ENCODE measurements at places on chromosomes 3 and 15.

DNA sequence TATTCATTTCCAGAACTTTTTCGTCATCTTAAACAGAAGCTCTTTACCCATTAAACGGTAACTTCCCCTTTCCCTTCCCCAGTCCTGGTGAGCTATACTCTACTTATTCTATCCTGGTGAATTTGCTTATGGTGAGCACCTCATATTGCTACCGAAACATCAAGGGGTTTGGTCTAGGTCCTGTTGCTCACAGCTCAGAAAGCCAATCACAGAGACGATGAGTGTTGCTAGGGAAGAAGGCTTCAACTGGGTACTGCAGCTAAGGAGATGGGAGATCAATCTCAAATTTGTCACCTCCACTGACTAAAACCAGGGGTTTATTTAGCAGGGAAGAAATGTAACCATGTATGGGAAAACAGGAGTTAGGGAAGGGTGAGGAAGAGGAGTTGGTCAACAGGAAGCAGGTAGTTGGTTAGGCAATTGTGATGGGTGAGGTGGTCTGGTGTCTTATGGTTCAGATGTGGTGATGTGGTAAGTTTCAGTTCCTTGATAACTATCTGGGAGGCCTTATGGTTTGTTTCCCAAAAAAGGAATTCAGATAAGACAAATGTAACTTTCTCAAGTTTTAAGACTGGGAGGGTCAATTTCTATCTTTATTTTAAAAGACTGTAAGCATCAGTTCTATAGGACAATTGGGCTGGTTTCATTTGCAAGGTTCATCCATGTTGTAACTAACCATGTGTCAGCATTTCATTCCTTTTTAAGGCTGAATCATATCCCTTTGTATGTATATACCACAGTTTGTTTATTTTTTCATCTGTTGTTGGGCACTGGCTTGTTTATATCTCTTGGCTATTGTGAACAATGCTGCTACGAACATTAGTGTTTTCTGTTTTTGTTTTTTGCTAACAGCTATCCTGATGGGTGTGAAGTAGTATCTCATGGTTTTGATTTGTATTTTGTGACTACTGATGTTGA, 24.3 kb downstream of the ARHGAP11B start:
- no peak for DNase-seq

GRCh38 chr15:94584833-94585244, 353.5 kb downstream of the MCTP2 start:
- DNase-seq: no peak

GRCh38 chr15:35886765-35887164, 340.8 kb upstream of the DPH6 start:
- DNase-seq: no peak

- DNase-seq: no peak
Observed at GRCh38 chr3:169008776-169009358, 654.6 kb downstream of the MECOM start.

- DNase-seq: no peak
Observed at GRCh38 chr3:11282250-11283138, 10.3 kb downstream of the ATG7 start.

DNA sequence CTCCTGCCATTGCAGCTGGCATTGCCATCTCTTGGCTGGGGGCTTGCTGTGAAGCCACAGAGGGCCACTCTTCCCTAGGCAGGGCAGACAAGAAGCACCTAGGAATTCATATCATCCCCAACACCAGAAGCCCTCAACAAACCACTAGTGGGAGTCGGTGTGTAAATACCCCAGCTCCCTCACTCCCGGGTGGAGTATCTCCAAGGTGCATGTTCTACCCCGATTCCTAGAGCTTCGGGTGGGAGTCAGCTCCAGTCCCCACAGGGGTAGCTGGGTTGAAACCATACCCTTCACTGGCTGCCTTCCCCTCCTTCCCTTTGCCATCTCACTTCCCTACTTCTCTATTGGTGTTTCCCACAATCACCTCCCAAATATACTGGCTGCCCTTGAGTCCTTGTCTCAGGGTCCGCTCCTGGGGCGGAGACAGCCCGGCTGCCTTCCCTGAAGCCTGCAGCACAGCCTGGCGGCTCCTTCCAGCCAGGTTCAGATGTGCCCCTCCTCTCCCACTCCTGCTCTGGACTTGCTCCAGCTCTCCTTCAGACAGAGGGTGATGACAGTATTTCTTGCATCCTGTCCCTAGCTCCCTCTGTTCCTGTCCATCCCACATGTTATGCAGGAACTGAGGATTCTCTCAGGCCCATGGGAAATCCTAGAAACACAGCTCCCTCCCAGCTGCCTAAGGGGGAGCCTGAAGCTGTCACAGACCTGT, 33.3 kb downstream of the FAM3D start:
- DNase-seq: no peak

DNA sequence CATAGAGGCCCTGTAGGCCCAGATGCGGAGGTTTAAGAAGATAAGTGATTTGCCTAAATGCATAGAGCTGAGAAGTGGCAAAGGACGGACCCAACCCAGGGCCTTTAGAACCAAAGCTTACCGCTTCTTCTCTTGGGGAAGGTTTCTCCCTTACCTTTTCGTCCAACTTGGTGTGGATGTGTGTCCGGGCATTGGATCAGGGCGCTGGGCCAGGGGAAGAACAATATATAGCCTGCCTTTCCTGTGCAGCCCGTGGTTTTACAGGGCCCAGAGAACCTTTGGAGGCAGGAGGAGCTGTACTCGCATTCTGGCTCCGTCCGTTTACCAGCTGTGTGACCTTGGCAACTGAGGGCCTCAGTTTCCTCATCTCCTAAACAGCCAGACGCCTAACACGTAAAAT, 686 bp upstream of the P3H2 start:
- no peak for DNase-seq

DNA sequence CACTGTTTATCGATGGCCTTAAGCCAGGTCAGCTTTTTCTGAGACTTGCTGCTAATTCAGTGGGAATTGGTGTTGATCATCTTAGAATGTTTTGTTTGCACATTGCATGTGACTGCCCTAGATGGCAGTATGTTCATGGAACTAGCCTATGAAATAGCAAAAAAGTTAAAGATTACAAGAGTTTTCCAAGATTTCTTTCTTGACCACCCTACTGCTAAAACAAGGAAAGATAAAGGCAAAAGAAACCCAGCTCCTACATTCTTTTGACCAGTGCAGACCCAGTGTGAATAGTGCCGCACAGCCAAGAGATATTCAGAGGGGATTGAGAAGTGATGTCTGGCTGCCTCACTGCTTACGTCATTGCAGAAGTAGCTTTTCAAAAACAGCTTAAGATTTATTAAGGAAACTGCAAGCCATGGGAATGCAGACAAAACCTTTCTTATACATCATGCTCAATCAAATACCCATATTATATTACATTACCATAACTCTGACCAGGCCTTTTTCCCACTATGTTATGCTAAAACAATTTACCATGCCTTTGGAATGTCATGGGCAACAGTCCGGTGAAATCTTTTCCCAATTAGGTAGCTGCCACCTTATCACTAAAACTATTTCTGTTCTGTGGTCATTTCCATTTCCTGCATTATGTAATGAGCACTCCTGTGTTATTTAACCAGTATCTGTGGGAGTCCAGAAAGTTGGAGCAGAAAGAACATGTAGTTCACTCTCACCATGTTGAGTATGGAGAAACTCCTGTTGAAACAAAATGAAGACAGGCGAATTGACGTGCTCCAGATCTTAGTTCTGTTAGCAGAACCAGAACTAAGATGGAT, 6.0 kb downstream of the PHLDB2 start:
- no peak for DNase-seq

- no peak for DNase-seq
Observed at GRCh38 chr15:66287461-66288057, 5.8 kb upstream of the DIS3L start.

GRCh38 chr15:78695854-78696253, 54.8 kb upstream of the CHRNB4 start:
- no peak for DNase-seq

GRCh38 chr3:53531749-53532148, 37.3 kb downstream of the CACNA1D start:
- no peak for DNase-seq

- DNase-seq: no peak
Observed at GRCh38 chr15:72175186-72176044, 22.2 kb downstream of the GRAMD2A start.

DNA sequence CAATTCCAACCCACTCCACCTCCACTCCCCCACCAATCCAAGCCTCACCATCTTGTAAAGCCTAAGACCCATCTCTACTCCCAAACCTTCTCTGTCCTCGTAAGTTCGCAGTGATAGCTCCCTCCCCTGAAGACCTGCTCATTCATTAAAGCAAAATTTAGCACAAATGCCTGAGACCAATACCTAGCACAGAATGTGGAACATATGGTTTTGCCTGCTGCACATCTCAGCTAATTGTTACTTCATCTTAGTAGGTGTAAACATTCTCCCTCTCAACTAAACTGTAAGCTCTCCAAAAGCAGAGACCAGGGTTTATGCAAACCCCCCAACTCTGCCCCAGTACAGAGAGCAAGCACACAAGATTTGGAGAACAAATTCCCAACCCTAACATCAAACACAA, 20.5 kb downstream of the DCLK3 start:
- DNase-seq: no peak

- no peak for DNase-seq
Observed at GRCh38 chr3:85037203-85037602, 78.4 kb downstream of the CADM2 start.

- no peak for DNase-seq
Observed at GRCh38 chr3:171831936-171832335, 11.2 kb upstream of the TMEM212 start.

DNA sequence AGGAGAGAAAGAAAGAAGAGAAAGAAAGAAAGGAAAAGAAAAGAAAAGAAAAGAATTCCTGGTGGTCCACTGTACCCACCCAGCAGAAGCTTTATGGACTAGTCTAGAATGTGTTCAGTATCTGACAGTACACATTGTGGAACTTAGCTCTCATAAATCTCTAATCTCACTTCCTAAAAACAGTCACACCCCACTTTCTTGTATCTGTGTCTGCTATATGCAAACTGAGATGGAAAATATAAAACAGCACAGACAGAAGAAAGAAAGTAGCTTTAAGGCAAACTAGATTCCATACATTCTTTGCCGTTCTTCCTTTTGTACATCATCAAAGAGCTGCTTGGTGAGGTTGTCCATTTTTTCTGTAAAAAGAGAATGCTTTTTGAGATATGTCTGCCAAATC, 41.1 kb upstream of the GNB5 start:
- DNase-seq: no peak

- DNase-seq: no peak
Observed at GRCh38 chr3:119700269-119700919, 2.4 kb upstream of the CFAP91 start.

DNA sequence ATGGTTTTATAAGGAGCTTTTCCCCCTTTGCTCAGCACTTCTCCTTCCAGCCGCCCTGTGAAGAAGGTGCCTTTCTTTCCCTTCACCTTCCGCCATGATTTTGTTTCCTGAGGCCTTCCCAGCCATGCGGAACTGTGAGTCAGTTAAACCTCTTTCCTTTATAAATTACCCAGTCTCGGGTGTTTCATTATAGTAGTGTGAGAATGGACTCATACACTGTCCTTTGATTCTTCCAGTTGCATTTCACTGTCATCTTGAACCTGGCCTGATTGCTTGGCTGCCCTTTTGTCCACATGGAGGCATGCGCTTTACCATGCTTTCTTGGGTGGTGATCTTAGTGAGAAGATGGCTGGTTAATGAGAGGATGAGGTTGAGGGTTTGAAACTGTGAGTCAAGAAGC, 23.2 kb downstream of the USP13 start:
- no peak for DNase-seq

GRCh38 chr15:100721758-100722550, 119.6 kb downstream of the ASB7 start:
- no peak for DNase-seq

GRCh38 chr3:138443091-138443490, 8.7 kb downstream of the ESYT3 start:
- no peak for DNase-seq

DNA sequence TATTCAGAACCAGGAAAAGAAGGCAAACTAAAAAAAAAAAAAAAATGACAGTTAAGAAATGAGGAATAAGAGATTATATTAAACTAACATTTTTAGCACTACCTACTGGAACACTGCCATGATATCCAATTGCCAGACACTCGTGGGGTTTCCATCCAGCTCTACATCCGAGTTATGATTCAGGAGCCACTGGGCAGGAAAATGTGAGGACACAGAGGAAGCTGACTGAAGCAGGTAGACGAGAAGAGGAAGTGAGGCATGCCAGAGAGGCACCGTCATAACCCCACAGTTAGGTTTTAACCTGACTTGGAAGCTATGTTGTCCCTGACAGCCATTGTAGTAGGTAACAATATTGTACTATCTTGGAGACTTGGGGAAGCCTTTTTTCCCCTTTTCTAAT, 495.0 kb downstream of the NLGN1 start:
- no peak for DNase-seq

DNA sequence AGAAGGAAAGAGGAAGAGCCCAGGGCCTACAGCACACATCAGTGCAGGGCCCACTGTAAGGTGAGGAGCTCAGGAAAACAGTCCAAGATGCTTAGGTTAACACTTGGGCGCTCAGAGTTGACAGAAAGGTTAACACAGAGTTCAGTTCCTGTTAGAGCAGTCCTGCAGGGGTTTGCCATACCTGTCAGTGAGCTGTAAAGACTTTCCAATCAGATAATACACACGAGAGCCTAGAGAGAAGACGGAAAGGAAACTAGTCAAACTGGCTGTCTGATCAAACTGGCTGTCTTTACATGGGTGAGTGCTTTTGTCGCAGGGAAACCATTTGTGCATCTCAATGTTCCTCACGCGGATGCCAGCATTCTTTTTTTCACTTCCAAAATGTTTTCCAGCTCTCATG, 61.4 kb upstream of the ARHGEF26 start:
- no peak for DNase-seq

GRCh38 chr3:20546636-20547035, 360.6 kb upstream of the SGO1 start:
- no peak for DNase-seq

GRCh38 chr3:139173372-139174108, 128.8 kb upstream of the PRR23C start:
- DNase-seq: no peak

GRCh38 chr15:88949734-88950400, 36.7 kb upstream of the MFGE8 start:
- no peak for DNase-seq

DNA sequence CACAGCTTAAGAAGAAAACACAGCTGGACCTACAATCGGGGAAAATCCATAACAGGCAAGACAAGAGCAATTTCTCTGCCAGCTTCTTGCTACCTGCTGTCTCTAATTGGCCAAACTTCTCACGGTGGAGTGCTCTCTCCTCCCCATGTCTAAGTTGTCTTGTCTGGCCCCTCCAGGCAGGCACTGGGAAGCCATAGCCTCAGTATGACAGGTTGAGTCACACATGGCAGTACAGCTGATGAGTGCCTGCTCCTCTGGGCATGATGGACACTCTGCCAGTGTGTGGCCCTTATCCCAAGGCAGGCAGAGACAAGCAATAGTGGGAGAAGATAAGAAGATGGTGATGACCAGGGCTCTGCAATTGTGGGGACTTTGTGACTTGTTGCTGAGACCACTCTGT, 551.8 kb downstream of the DIPK2A start:
- no peak for DNase-seq

DNA sequence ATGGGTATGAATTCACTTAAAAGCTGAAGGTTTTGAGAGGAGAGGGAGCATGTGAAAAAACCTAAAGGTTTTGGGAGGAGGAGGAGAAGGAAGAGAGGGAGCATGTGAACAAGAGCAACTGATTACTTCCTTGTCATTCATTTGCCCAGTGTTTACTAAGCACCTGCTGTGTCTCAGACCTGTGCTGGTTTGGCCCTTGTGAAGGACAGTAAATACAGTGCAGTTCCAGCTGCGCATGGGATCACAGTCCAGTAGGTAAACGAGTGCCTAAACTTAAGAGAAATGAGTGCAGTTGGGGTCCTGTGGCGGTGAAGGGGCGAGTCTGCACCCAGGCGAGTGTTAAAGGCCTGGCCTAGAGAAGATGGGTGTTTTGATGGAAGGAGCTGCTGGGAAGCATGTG, 38.6 kb downstream of the IGF1R start:
- DNase-seq: no peak
